GM12864 (cell line): ENCODE measurements at places on chromosomes 11 and 22.

- DNase-seq, result no peak
Observed at GRCh38 chr11:117511931-117512539, 184.4 kb downstream of the CEP164 start.

GRCh38 chr11:120147950-120148270 is 10.0 kb upstream of the TRIM29 start:
- DNase-seq, result no peak

GRCh38 chr22:44847380-44847779 is 95.0 kb downstream of the ARHGAP8 start:
- no peak for DNase-seq

GRCh38 chr11:24375351-24375750 is 121.5 kb upstream of the LUZP2 start:
- no peak for DNase-seq

DNA sequence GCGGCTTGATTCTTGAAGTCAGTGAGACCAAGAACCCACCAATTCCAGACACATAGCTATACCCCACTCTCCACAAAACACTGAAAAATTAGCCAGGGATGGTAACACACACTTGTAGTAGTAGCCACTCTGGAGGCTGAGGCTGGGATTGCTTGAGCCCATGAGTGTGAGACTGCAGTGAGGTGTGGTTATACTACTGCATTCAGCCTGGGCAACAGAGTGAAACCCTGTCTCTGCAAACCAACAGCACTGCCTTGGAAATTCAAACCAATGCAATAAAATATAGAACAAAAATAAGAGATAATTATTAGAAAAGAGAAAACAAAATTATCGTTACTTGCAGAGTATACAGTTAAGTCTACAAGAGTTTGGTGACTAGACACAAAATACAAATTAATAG is 20.2 kb upstream of the PRDM10 start:
- DNase-seq, result no peak

GRCh38 chr22:30247561-30247960 is 1.0 kb upstream of the LIF start:
- no peak for DNase-seq

DNA sequence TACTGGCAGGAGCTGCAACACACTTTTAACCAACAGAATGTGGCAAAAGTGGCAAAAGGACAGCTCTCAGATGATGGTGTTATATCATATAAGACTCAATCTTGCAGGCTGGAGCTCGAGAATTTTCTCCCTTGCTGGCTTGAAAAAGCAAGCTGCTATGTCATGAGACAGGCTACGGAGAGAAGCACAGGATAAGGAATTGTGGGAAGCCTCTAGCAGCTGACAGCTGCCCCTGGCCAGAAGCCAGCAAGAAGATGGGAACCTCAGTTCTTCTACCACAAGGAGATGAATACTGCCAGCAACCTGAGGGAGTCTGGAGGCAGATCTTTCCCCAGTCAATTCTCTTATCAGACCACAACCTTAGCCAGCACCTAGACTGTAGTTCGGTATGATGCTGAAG is 24.6 kb downstream of the FXYD6 start:
- DNase-seq, result no peak

- DNase-seq, result peak; percentile 37
Observed at GRCh38 chr22:43085658-43086606, 3.3 kb downstream of the TTLL1 start.

DNA sequence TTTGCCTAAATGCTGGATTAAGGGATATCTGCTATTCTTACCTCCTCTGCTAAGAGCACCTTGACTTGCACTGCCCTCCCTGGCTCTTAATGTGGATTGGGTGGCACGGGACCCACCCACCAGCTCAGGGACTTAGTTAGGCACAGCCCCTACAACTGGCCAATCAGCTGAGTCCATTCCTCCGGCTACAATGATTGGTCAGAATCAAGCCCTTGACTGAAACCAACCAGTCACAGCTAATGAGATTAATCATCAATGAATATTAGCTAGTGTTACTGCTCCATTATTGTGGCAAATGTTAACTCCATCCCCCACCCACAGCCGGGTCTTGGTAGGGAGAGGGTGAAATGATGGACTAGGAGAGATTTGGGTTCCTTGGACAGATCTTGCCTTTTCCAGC is 328.0 kb downstream of the MN1 start:
- DNase-seq, result no peak

DNA sequence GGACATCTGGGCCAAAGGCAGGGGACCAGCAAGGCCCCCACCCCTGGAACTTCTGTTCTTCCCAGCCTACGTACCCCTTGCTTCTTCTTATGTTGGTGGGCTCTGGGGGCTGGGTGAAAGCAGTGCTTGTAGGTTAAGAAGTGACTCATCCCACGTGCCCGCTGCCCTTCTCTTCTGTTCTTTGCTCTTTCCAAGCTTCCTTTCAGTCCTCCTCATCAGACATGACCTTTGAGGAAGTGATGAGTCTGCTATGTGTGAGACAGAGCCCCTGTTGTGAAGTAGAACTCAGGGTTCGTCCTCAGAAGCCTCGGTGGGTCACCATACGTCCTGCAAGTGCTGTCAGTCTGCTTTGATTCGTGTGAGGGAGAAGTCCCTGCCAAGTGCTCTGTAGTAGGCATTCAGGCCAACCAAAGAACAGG is 12.7 kb downstream of the MED15 start:
- no peak for DNase-seq

DNA sequence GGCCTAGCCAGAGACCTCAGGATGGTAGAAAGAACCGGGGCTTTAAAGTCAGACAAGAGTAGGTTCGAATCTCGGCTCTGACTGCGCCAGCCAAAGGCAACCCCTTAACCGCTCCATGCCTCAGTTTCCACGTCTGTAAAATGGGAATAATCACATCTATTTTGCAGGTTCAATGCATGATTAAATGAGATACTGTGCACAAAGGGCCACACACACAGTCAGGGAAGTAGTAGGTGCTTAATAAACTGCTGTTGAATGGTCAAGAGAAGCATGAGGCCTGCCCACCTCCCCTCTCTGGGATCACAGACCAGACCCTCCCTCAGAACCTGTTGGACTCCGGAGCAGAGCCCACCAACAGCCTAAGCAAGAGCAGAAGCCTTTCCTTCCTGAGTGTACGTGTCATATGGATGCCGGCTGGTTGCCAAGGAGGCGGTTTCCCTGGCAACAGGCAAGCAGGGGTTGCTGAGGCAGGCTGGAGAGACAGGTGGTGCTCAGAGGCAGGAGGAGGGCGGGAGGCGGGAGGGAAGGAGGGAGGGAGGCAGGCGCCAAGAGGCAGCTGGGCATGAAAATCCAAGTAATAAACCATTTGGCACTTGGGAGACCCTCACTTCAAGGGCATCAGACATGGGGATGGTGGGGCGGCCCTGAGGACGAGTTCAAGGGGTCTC is 43.9 kb downstream of the NFAM1 start:
- DNase-seq, result no peak

DNA sequence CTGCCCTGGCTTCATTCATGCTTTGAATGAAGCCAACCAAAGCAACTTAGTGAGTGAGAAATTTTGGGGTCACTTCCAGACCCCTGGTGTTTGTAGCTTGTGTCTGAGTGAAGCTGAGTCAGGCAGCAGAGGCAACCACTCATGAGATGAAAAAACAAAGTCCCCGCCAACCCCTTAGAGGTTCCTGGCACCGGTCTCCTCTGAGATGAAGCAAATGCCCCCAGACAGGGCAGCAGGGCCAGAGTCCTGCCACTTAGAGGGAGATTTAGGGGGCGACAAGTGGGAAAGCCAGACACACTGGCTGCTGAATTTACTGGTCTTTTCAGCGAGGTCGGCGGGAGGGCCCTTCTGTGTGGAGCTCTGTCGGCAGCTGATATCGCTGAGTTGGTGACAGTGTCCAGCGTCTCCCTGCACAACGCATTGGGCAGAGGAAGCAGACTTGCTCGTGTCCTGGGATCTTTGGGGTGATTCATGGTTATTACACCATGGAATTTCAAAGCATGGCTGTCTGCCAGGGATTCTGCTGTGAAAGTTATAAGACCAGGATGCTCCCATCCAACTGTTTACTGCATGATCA is 482.6 kb downstream of the MIAT start:
- DNase-seq, result no peak

GRCh38 chr22:23230348-23231068 is 50.2 kb downstream of the BCR start:
- DNase-seq, result no peak

- no peak for DNase-seq
Observed at GRCh38 chr11:116823031-116823843, at the start of gene APOA4. TSS of gene APOA4 (minus strand) at chr11:116823304. CDS start at chr11:116823191, 113 bp downstream.

DNA sequence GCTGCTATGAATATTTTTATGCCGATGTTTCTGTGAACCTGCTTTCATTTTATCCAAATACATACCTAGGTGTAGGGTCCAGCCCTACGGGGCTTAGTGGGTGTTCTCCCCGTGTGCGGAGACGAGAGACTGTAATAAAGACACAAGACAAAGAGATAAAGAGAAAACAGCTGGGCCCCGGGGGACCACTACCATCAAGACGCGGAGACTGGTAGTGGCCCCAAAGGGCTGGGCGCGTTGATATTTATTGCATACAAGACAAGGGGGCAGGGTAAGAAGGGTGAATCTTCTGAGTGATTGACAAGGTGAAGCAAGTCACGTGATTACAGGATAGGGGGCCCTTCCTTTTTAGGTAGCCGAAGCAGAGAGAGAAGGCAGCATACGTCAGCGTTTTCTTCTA is 920.1 kb downstream of the BRD1 start:
- no peak for DNase-seq

DNA sequence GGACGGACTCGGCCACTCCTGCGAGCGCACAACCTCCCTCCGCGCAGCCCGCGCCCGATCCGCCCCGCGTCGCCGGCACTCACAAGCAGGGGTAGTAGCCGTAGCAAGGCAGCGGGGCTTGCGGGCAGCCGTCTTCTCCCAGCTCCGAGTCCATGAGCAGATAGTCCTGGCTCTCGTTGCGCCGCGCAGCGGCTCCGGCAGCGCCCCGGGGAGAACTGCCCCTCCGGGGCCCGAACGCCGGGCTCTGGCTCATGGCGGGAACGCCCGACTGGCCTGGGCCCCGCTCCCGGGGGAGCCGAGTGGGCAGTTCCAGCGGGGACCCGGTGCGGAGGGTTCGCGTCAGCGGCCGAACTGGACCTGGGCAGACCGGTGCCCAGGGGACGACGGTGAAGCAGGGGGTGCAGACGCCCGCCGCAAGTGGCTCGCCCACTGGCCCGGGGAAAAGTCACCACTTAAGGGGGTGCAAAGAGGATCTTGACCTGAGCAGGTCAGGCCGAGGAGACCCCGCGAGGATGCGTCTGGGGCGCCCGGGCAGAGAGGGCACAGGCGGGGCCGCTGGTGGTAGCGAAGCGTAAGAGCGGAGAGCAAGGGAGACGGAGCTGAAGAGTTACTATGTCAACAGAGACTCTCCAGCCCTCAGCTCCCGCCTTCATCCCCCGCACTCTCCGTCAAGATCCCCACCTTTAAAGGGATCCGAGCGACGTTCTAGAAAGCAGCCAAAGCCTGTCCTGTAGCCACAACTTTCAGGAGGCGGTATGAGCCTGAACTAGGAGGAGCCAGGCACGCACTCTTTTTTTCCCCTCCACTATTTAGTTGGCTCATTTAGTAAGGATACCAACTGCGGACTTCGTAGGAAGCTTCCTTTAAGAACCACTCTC is at the start of gene TRPC6:
TSS of gene TRPC6 (minus strand) at position 757 of the 878 bp plus-strand sequence. CDS start at position 253, 504 bp downstream.
- DNase-seq, result no peak

GRCh38 chr11:28715726-28716125 is 607.5 kb downstream of the METTL15 start:
- DNase-seq, result no peak

DNA sequence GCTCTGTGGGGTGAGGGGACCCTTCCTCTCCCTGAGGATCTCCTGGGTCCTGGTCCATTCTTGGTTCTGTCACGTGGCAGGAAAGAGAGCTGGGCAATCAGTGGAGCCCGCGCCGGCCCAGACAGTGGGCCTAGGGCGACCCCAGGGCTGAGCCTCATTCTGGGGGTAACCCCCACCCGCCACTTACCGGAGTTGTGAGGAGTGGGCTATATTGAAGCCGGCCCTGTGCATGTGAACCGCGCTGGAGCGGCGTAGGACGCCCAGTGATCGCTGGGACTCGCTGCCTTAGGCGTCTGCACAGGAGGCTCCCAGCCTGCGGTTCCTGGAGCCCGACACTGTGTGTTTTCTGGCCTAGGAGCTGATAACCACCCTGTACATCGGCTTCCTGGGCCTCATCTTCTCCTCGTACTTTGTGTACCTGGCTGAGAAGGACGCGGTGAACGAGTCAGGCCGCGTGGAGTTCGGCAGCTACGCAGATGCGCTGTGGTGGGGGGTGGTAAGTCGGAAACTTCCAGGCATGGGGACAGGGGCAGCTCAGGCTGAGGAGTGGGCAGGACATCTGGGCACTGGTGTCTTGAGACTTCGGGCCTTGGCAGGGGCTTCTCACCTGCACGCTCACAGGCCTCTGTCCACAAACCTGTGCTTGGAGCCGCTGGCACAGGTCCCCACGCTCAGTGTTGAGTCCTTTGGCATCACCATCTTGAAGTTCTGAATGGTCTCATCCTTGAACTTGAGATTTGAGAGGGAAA is 127.1 kb downstream of the KCNQ1OT1 start:
- DNase-seq, result no peak

DNA sequence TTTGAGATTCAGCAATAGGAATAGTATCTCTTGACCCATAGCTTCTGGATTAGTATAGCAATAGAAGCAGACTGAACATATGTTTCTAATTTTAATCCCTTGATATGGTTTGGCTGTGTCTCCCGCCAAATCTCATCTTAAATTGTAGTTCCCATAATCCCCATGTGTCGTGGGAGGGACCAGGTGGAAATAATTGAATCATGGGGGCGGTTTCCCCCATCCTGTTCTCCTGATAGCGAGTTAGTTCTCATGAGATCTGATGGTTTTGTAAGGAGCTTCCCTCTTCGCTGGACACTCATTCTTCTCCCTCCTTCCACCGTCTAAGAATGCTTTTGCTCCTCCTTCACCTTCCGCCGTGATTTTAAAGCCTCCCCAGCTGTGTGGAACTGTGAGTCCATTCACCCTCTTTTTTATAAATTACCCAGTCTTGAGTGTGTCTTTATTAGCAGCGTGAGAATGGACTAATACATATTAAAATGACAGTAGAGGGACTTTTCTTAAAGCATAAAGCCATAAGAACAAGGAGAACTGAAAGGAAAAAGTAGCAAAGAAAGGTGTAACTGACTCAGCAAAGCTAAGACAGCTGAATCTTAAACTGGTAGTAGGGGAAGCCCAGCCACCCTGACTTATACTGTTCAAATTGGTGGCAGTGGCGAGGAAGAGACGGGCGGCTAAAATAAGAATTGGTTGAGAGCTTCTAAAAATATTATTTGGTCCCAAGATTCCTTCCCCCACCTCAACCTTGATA is 20.3 kb upstream of the SLN start:
- no peak for DNase-seq

DNA sequence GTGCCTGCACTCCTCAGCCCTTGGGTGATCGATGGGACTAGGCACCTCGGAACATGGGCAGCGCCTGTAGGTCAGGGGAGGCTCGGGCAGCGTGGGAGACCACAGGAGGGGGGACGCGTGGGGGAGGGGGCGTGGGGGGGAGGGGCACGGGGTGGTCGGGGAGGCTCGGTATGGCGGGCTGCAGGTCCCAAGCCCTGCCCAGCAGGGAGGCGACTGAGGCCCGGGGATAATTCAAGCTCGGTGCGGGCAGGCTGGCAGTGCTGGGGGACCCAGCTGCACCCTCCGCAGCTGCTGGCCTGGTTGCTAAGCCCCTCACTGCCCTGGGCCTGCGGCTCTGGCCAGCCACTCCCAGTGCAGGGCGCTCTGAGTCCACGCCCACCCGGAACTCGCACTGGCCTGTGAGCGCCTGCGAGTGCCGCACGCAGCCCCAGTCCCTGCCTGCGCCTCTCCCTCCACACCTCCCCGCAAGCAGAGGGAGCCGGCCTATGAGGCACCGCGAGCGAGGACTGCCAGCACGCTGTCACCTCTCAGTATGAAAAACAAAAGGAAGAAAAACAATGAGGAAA is 1698.3 kb upstream of the RAG2 start:
- DNase-seq, result no peak

GRCh38 chr11:36478700-36479329 is 31.3 kb downstream of the TRAF6 start:
- DNase-seq, result no peak
